ENCODE measurements at places on chromosomes 6 and 20.

DNA sequence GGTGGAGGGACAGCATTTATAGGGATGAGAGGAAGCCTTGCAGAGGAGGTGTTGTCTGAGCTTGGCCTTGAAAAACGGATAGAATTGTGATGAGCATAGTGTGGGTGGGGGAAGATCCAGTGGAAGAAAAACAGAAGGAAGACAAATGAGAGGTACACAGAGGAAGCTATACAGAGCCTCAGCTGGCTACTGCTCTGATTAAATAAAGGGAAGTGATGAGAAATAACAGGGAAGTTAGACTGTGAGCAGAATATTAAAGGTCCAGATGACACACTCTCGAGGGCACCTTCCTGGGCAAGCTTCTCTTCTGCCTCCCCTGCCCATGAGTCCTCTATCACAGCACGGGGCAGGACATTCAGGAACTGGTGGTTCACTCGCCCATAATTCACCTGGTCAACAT, 182.3 kb downstream of the KIF16B start:
- no peak for DNase-seq

GRCh38 chr6:159325476-159325875, 156.3 kb downstream of the FNDC1 start:
- no peak for DNase-seq

GRCh38 chr6:149915970-149916865, 6.7 kb downstream of the RAET1G start:
- DNase-seq = no peak

GRCh38 chr6:131741688-131742393, 31.0 kb upstream of the CTAGE9 start:
- no peak for DNase-seq

DNA sequence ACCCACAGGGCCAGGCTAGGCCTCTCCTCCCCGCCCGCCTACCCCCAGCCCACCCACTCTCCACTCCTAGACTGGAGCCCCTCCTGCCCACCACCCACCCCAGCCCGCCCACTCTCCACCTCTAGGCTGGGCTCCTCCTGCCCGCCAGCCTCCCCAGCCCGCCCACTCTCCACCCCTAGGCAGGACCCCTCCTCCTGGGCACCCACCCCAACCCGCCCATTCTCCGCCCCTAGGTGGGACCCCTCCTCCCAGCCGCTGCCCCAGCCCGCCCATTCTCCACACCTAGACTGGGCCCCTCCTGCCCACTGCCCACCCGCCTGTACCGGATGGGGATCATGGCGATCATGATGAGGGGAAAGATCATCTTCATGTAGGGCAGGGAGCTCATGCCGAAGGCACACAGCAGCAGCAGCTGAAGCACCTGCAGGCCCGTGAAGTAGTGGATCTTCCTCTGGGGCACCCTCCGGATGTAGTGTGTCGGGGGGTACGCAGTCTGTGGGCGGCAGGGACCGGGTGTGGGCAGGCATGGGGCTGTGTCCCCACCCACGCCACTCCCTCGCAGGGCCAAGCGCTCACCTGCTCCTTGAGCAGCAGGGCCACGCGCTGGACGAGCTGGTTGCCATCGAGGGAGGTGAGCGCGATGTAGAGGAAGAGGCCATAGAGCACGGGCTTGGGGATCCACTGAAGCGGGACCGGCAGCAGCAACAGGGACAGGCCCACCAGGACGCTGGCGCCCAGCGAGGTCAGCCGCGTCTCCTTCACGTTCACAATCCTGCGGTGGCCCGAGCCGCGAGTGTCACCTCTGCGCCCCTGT, 10.8 kb downstream of the SLC4A11 start:
- DNase-seq = no peak

DNA sequence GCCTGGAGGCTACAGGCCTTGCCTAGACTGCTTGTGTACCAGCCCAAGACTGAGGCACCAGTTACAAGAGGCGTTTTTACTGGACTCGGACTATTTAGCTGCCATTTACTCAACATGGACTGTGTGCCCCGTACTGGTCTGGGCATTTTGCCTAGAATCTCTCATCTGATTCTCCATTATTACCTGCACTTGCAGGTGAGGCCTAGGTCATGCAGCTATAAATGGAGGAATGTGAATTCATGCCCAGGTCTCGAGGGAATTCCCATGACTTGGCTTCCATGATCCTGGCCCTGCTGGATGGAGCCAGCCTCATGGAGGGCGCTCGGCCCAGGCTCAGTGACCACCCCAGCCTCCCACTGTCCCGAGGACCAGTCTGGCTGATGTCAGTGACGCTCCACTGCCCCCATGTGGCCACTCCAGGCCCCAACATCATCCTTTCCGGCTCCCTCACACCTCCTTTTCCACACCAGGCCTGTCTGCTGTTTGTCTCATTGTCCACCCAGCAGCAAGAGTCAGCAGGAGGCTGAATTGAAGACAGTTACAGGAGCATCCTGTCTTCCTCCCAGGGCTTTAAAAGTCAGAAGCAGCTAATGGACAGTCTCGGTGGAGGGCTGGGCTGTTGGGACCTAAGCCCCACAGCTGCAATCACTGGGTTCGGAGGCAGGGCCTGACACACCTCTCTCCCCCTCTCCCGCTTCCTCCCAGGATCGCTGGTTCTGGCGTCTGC, 8.7 kb downstream of the MMP24OS start:
- no peak for DNase-seq

- no peak for DNase-seq
Measured at GRCh38 chr6:90428514-90428913, 131.9 kb upstream of the BACH2 start.

GRCh38 chr6:56555438-56555872, 87.2 kb downstream of the DST start:
- DNase-seq = no peak

- DNase-seq = no peak
Measured at GRCh38 chr6:27980111-27980510, 23.1 kb downstream of the OR2B6 start.

DNA sequence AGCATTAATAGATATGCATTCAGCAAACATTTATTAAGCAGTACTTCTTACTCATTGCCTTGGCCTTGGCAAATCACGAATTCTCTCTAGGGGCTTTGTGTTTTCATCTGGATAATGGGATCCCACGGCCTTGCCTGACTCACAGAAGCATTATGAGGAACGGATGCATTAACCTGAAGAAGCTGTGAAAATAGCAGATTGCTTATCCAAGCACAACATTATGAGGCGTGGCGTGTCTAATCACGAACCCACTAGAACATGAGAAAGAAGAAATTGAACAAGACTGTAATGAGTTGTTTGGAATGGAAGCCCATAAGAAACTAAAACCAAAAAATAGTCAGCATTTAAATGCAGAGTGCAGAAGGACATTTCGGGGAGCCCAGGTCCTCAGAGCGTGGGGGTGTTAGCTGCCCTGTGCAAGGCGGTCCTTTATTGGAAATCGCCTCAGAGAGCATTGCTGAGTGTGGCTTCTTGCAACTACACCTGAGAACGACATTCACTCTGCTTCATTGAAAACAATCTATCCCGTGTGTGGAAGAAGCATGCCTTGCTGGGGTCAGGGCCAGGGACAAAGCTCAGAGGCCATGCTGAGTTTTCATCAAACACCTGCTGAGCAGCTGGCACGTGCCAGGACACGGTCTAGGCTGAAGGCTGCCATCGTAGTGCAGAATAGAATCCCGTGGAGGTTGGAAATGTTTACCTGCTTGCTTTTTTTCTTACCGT, 179.9 kb downstream of the ZDHHC14 start:
- DNase-seq = no peak

DNA sequence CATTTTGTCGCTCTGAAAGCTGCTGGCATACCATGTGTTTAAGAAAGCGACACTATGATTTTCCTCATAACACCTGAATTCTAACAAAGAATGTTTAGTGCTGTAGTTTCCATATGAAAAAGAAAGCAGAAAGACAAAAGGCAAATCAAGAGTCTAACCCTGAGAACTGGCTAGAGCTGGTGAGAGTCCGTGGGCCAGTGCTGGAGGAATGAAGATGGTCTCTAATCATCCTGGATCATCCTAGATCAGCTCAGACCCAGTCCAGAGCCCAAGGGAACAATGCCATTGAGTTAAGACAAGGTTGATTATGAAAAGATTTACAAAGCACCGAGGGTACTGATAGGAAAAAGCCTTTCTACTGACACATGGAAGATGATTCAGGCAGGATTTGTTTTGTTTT, 73.0 kb upstream of the MYLIP start:
- DNase-seq = no peak

GRCh38 chr20:63093966-63094766, 87.4 kb upstream of the BHLHE23 start:
- DNase-seq = no peak

DNA sequence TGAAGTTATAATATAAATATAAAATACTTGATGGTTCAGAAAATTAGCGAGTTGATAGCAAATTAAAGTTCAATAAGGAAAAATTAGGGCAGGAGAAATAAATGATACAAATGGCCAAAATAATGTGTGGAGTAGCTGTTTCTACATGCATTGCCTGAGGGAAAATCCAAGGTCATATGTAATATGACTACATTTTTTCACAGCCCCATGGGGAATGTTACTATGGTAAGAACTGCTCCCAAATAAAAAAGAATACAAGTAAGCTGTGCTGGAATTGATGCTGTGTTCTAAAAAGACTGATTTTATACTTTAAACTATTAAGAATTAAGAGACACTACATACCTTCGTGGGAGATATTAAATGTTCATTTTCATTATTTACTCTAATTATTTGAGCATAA, 34.1 kb downstream of the MEI4 start:
- no peak for DNase-seq

DNA sequence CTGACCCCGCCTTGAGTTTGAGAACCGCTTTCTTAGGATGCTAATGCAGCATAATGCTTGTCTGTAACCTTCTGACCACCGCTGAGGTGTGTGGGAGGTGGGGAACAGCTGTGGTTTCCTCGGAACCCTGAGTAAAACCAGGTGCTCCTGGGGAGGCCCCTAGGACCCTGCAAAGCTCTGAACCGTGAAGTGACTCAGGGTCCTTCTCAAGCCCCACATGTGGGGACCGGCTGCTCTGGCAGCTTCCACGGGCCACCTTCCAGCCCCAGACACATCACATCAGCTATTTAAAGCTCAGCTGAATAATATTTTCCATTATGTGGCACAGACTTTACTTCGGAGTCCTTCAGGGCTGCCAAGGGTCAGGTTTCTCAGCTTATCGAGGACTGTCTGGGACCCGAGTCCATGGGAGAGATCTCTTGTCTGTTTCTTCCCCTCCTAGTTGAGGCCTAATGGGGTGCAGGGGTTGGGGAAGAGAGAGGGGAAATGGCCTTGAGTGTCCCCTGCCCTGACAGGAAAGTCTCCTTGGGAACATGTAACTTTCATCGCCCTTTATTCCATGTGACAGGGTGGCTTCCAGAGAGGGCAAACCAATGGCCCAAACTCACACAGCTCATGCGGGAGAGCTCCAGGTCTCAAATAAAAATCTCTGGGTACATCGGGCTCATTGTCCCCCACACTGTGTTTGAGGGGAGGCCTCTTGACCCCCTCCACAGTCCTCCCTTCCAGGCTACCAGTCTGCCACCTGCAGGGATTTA, 186.1 kb upstream of the SLC24A3 start:
- DNase-seq = no peak
